Sigmoid colon (tissue), 7 donors: ENCODE measurements at places on chromosomes 11 and 22. TPM values are rescaled to one million over a fixed set of nuclear protein-coding genes. Genes with fewer than 3 reads are reported as not detected.

The INS gene
- 51.7 TPM for polyA plus RNA-seq

The SLC22A25 gene
- polyA plus RNA-seq, result not detected

GRCh38 chr22:20084547-20085413, 4.7 kb downstream of the DGCR8 start:
- no peak for DNase-seq

GRCh38 chr22:37753746-37754145, 54.0 kb upstream of the GCAT start:
- DNase-seq, result no peak

DNA sequence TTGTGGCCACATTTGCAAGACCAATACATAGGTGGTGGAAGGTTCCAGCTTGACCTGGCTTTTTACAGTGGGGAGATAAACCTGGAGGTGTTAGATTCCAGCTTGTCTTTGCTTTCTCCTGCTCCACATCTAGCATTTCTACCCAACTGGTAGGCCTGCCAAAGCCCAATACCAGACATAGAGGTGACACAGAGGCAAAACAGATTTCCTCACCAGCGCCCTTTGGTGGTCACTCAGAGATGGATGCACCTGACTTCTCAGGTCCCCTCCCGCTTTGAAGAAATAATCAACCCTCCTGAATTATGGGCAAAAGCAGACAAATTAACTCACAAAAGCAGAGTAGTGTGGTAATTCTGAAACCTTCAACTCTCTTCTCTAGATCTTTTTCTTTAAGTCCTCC, 1356.2 kb downstream of the FAM181B start:
- DNase-seq, result no peak

GRCh38 chr22:29032584-29032983, 29.0 kb downstream of the C22orf31 start:
- no peak for DNase-seq
